ENCODE measurements at places on chromosomes 12 and 14.

- DNase-seq, result no peak
Measured at GRCh38 chr14:101335061-101335661, 226.1 kb upstream of the DIO3 start.

GRCh38 chr12:113221997-113222729, 899 bp downstream of the TPCN1 start:
- no peak for DNase-seq

DNA sequence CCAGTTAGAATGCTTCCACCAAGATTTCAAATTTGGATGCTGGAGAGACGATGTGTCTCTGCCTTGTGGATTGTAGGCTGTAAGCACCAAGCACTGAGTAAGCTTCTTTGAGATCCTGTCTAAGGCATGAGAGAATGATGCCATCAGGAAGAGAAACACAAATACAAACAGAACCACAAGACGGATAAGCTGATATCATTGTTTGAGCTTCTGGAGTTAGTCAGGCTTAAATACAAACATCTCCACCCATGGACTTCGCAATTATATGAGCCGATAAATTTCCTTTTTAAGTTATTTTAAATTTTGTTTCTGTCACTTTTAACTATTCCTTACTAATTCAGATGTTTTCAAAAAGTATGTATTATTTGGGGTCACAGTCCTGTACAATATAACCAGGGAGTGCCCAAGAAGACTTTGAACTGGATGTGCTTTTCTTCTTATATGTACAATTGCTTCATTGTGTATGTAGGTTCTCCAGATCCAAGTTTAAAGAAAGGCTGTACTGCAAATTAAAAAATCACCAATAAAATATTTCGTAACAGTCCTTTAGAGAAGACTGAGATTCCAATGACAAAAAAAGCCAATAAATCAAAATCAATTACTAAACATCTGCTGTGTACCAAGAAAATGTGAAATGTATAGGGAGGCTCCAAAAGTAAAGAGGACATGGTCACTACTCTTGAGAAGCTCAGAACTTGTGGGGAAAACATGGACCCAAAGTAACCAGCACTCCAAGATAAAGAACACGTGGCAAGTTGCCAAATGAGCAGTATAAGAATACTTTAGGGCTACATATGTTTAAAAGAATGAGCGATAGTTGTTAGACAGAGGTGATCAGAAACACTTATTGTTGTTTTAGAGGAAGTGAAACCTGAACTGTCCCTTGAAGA, 274.1 kb downstream of the ADAMTS20 start:
- DNase-seq, result no peak

- no peak for DNase-seq
Measured at GRCh38 chr14:36910578-36910977, 248.9 kb downstream of the PAX9 start.

DNA sequence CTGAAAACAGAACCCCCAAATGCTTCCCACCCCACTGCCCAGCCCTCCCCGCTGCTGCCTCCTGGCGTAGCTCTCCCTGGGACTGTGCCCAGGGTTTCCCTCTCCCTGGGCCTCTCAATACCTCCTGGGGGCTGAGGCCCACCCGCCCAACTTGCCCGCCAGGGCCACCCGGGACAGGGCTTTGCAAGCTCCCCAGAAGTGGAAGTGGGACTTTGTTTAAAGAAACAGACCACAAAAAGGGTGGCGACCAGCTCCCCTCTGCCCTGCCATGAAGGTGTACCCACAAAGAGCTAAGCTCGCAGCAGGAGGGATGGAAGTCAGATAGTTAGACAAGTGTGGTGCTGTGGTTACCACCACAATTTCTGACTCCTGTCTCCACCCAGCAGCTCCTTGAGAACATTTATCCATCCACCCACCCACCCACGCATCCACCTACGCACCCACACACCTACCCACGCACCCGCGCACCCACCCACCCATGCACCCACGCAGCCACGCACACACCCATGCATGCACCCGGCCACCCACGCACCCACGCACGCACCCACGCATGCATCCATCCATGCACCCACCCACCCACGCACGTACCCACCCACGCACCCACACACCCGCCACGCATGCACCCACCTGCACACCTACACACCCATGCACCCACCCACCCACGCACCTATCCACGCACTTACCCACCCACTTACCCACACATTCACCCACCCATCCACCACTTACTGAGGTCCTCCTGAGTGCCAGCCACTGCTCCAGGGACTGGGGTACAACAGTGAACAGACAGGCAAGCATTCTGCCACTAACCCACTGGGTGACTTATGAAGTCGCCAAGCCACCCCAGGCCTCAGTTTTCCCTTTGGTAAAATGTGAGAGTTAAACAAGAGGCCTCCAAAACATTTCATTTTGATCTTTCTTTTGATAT, 127.3 kb downstream of the SCARB1 start:
- no peak for DNase-seq

DNA sequence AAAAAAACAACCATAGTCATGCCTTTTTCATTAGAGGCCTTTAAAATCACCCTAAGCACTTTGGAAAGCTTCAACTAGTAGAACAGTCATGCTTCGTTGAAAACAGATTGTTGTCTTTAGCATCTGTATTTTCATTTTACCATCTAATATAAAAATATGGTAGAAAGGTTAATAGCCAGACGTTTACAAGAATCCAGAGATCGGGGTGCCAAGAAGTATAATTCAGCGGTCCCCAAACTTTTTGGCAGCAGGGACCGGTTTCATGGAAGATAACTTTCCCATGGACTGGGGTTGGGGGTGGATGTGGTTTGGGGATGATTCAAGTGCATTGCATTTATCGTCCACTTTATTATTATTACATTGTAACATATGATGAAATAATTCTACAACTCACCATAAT, 138.4 kb downstream of the GLT1D1 start:
- DNase-seq, result no peak

DNA sequence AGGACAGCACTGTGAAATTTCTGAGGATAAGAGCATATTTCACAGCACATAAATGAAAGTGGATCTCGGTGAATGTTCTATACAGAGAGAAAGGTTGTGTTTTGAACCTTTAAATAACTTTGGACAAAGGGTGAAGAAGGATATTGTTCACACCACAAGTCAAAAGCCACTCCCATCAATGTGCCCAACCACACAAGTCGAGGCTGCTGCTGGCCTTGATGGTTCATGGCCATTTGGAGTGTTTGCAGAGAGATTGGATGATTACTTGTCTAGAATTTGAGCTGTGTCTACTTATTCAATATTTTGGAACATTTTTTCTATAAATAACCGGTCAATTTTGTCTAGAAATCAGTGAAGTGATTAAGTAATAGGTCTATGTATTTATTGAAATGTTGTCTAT, 121.2 kb downstream of the HMGA2 start:
- DNase-seq, result no peak

GRCh38 chr12:55955344-55955743, 10.5 kb downstream of the PMEL start:
- no peak for DNase-seq

GRCh38 chr12:85322715-85323114, 42.7 kb downstream of the ALX1 start:
- DNase-seq, result no peak

- DNase-seq, result no peak
Measured at GRCh38 chr12:19444097-19444496, 4.8 kb downstream of the AEBP2 start.

- DNase-seq, result no peak
Measured at GRCh38 chr12:90959538-90960139, 4.7 kb upstream of the CCER1 start.

All from stimulated activated CD4-positive, alpha-beta T cell treated with anti-CD3 and anti-CD28 coated beads, Interleukin-4, amount 100 ng/mL, for 48 hours (primary cell).